Hepatocyte (in vitro differentiated cells): ENCODE measurements at places on chromosomes 1 and 21.

GRCh38 chr1:231232870-231233734, 7.9 kb upstream of the GNPAT start:
- no peaks in the 10 kb centered on the region for H3K36me3 ChIP-seq
- H3K27ac ChIP-seq, result peak overlapping the region; percentile 68
- H3K27me3 ChIP-seq, result no peaks in the 10 kb centered on the region

GRCh38 chr1:243293941-243294722, 38.3 kb downstream of the SDCCAG8 start:
- H3K4me3 ChIP-seq, result no peak overlapping the region
- H3K27me3 ChIP-seq, result no peaks in the 10 kb centered on the region
- no peaks in the 10 kb centered on the region for H3K4me1 ChIP-seq
- no peaks in the 10 kb centered on the region for H3K36me3 ChIP-seq

- no peaks in the 10 kb centered on the region for H3K27me3 ChIP-seq
- no peak overlapping the region for H3K4me3 ChIP-seq
- H3K36me3 ChIP-seq, result no peaks in the 10 kb centered on the region
- H3K4me1 ChIP-seq, result no peaks in the 10 kb centered on the region
- no peak for DNase-seq
Measured at GRCh38 chr1:53461323-53462044, 2.3 kb downstream of the DMRTB1 start.

DNA sequence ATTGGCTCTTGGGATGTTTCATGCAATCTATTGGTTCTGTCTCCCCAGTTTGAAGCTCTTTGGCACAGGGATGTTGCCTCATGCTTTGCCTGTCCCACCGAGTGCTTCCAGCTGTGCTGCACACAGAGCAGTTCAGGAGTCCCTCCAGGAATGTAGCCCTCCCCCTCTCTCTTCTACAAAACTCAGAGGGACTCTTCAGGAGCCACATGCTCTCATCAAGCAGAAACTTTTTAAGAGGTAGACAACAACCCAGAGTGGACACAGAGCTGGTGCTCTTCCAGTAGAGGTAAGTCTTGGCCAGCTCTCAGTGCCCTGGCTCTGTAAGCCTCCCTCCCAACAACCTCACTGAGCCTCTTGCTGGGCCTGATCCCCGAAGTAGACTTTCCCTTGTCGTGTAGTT, 11.6 kb upstream of the ZNF697 start:
- H3K36me3 ChIP-seq, result no peaks in the 10 kb centered on the region
- DNase-seq, result no peak
- peaks cover 12% of the 10 kb centered on the region for H3K4me1 ChIP-seq
- no peak overlapping the region for H3K4me3 ChIP-seq

GRCh38 chr1:189431447-189431846, 1046.2 kb downstream of the BRINP3 start:
- DNase-seq, result no peak
- no peaks in the 10 kb centered on the region for H3K36me3 ChIP-seq
- no peaks in the 10 kb centered on the region for H3K27me3 ChIP-seq
- no peak overlapping the region for H3K27ac ChIP-seq
- H3K4me1 ChIP-seq, result peaks cover 4% of the 10 kb centered on the region
- no peak overlapping the region for H3K4me3 ChIP-seq

DNA sequence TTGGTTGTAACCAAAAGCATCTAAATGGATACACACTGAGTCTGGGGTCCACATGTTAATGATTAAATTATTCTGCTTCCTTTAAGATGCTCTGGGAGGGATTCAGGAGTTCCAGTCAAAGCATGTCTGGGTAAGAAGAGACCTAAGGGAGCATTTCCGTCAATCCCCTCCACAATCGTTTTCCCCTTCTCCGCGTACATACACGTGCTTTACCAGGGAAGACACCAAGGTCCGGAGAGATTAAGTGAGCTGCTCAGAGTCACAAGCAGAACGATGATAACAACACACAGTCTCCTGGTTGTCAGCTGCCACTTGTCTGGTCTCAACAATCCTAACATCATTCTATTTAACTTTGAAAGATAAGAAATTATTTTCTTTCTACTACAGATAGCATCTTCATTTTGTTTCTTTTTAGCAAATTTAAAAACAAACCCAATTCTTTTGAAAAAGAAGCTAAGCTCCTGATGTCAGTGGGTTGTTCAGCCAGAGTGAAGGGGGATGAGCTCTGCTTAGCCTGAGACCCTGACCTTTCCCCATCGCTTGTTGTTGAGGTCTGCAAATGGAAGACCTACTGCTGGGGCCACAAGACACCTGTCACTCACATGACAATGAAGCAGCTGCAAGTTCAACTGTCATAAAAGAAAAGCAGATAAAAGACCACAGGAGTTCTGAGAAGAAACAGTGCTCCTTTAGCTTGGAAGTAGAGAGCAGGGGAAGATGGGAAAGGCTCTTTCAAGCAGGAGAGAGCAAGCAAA, 4.5 kb downstream of the PAFAH2 start:
- no peaks in the 10 kb centered on the region for H3K27me3 ChIP-seq
- H3K36me3 ChIP-seq, result no peaks in the 10 kb centered on the region
- H3K4me3 ChIP-seq, result no peak overlapping the region
- peaks cover 8% of the 10 kb centered on the region for H3K4me1 ChIP-seq

DNA sequence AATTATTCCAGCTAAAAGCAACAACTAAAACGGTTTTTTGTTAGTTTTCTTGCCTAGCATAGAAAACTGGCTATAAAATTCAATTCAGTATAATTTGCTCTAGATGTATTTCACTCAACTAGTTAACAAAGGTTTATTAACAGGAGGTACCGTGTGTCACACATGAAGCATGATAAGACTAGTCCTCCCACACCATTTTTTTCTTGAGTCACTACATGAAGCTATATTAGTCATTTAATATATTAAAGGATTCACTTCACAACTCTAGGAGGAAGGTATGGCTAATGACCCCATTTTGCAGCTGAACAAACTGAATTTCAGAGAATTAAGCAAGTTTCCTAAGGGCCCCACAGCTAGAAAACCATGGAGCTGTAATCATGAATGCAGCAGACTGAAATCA, 307.8 kb upstream of the USP25 start:
- H3K4me1 ChIP-seq, result no peaks in the 10 kb centered on the region
- no peak overlapping the region for H3K27ac ChIP-seq
- no peaks in the 10 kb centered on the region for H3K27me3 ChIP-seq
- DNase-seq, result no peak
- H3K36me3 ChIP-seq, result no peaks in the 10 kb centered on the region

DNA sequence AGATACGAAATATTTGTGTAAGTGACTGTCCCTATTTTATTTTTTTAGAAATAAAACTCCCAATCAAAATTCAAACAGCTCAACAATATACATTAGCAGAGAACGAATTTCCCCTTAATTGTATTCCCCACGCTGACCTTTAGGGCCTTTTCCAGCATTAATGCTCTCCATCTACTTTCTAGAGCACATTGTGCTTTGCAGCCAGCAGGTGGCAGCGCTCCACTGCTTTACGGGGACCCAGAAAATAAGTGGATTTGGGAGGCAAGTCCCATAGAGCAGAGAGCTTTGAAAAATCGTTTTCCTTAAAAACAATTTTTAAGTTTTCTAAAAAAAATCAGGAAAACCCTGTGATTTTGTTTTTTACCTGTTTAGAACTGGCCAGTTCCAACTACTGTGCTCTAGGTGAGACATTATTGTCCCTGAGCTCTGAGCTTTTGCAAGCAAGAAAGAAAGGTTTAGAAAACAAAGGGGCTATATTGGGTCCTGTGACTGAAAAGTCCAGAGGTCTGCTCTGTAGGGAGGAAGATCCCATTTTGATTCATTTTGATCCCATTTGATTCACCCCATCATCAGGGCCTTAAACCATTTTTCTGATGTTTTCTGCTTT, 144.4 kb upstream of the ZNF644 start:
- no peaks in the 10 kb centered on the region for H3K36me3 ChIP-seq
- H3K27me3 ChIP-seq, result no peaks in the 10 kb centered on the region
- no peak overlapping the region for H3K27ac ChIP-seq
- no peak overlapping the region for H3K4me3 ChIP-seq
- DNase-seq, result peak; percentile 74

- no peaks in the 10 kb centered on the region for H3K27me3 ChIP-seq
- DNase-seq, result no peak
- no peaks in the 10 kb centered on the region for H3K4me1 ChIP-seq
- H3K27ac ChIP-seq, result no peak overlapping the region
- no peaks in the 10 kb centered on the region for H3K36me3 ChIP-seq
Measured at GRCh38 chr1:86068271-86068721, 88.3 kb downstream of the COL24A1 start.
